GM23338 (cell line): ENCODE measurements at places on chromosomes 6 and 20. TPM values are rescaled to one million over a fixed set of nuclear protein-coding genes. Genes with fewer than 3 reads are reported as not detected.

DNA sequence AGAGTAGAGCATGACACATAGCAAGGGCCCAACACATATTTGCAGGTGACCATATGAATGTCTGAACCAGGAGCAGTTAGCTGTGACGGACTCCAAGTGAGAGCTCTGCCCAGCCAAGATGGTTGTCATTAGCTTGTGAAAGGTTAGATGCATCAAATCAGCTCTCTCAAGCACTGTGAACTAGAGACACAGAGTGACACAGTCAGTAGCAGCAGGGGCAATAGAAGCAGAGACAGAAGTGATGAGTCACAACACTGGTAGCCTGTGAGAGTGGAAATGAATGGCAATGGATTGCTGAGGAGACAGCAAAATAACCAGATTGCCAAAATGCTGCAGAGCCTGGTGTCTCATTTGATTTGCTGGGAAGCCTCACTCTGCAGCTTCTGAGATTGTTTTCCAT lies 558.9 kb downstream of the PKHD1 start:
- no peak overlapping the region for H3K4me3 ChIP-seq
- H3K36me3 ChIP-seq, result no peaks in the 10 kb centered on the region
- no peaks in the 10 kb centered on the region for H3K27me3 ChIP-seq
- no peak for DNase-seq
- H3K27ac ChIP-seq, result no peak overlapping the region

GRCh38 chr6:35737413-35738211 lies 780 bp downstream of the ARMC12 start:
- DNase-seq, result peak; percentile 36
- H3K4me1 ChIP-seq, result peaks cover 37% of the 10 kb centered on the region
- no peak overlapping the region for H3K4me3 ChIP-seq
- no peaks in the 10 kb centered on the region; the same call in 1 of the 2 replicates for H3K36me3 ChIP-seq
- no peaks in the 10 kb centered on the region for H3K27me3 ChIP-seq

The JPH2 gene
- total RNA-seq, result 0.78 and 1.1 TPM in 2 replicates

GRCh38 chr20:58627212-58628072 lies 23.6 kb upstream of the STX16 start:
- H3K27ac ChIP-seq, result no peak overlapping the region
- H3K27me3 ChIP-seq, result no peaks in the 10 kb centered on the region
- H3K4me3 ChIP-seq, result no peak overlapping the region
- H3K36me3 ChIP-seq, result no peaks in the 10 kb centered on the region
- DNase-seq, result no peak

DNA sequence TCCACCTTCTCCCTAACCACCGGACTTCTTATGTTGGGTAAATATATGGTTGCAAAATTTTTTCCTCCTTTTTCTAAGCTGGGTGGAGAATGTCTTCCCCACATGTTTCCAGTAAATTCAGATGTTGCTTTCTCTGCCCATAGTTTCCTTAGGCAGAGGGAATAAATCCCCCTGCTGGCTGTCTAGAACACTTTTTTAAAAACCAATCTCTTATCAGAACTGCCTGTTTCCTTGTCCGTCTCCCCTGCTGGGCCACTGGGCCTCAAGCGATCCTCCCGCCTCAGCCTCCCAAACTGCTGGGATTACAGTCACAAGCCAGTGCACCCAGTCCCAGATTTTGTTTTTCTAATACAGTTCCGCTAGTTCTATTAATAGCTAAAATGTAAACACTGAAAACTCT lies 9.9 kb upstream of the WFDC2 start:
- H3K4me3 ChIP-seq, result no peak overlapping the region
- H3K4me1 ChIP-seq, result no peaks in the 10 kb centered on the region
- no peaks in the 10 kb centered on the region for H3K27me3 ChIP-seq
- DNase-seq, result no peak
- H3K27ac ChIP-seq, result no peak overlapping the region

The OVOL2 gene
- total RNA-seq, result 11.2 and 21.1 TPM in 2 replicates

The GPANK1 gene
- total RNA-seq, result 24.6 and 27.1 TPM in 2 replicates

DNA sequence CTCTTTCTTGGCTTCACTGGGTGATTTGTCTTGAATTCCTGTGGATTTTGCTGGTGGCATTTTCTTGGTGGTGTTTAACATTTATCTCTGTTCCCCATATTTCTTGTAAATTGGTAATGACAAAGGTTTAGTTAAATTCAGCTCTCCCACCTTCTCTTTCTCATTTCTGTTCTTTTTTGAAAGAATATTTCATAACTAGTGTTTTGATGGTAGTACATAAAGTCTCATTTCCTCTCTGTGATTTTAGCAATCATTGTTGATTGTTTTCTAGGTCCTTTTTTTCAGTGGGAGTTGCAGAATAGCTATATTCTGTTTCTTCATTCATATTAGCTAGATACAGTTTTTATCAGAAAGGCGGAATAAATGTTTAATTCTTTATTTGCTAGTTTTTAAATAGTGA lies 73.1 kb downstream of the QKI start:
- peaks cover 42% of the 10 kb centered on the region for H3K4me1 ChIP-seq
- H3K4me3 ChIP-seq, result no peak overlapping the region
- DNase-seq, result no peak
- H3K36me3 ChIP-seq, result no peaks in the 10 kb centered on the region

GRCh38 chr6:21610341-21610740 lies 16.8 kb downstream of the SOX4 start:
- H3K27me3 ChIP-seq, result no peaks in the 10 kb centered on the region
- DNase-seq, result no peak
- H3K4me1 ChIP-seq, result peaks cover 10% of the 10 kb centered on the region

DNA sequence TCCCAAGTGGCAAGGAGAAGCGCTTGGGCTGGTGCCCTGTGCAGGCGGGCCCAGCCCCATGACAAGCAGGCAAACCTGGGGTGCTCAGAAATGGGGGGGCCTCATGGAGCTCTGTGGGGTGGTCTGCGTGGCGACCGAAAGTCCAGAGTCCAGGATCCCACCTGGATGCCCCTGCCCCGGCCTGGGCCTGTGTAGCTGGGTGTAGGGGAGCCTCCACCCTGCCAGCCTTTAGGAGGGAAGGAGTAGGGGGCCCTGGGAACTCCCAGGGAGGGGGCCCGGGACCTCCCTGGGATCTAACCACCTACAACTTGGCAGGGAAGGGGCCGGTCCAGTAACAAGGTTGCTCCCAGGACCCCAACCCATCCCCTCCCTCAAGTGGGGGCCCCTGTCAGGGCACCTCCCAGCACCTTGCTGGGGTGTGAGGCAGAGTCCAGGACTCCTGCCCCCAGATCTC lies 4.5 kb upstream of the LAMA5 start:
- peaks cover 31% of the 10 kb centered on the region for H3K4me1 ChIP-seq
- no peak overlapping the region for H3K27ac ChIP-seq
- no peak overlapping the region for H3K4me3 ChIP-seq
- no peaks in the 10 kb centered on the region for H3K36me3 ChIP-seq
- H3K27me3 ChIP-seq, result no peaks in the 10 kb centered on the region
